ENCODE measurements at places on chromosomes 7 and 10.

DNA sequence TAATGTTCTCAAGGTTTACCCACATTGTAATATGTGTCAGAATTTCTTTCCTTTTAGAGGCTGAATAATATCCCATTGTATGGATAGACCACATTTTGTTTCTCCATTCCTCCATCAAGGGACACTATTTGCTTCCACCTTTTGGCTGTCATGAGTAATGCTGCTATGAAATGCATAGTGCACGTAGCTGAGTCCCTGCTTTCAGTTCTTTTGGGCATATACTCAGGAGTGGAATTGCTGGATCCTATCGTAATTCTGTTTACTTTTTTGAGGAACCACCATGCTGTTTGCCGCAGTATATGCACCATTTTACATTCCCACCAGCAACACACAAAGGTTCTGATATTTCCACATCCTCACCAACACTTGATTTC lies 60.0 kb downstream of the PRF1 start:
- DNase-seq = no peak

DNA sequence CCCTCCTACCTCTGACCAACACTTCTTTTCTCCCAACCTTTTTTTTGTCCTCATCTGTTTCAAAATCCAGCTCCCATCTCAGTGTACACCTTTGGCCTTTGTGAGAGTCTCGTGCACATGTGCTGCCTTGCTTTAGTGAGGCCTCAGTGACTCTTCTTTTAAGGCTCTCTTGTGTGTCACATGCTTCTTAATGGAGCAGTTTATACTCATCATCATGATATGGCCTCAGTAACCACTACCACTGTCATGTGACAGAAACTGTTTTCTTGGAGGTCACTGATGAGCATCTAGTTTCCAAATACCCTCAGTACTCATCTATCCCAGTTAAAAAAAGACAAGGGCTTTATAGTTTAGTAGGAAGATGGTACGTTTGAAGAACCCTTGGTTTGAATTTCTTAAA lies 8.1 kb upstream of the ARHGAP22 start:
- DNase-seq = no peak

DNA sequence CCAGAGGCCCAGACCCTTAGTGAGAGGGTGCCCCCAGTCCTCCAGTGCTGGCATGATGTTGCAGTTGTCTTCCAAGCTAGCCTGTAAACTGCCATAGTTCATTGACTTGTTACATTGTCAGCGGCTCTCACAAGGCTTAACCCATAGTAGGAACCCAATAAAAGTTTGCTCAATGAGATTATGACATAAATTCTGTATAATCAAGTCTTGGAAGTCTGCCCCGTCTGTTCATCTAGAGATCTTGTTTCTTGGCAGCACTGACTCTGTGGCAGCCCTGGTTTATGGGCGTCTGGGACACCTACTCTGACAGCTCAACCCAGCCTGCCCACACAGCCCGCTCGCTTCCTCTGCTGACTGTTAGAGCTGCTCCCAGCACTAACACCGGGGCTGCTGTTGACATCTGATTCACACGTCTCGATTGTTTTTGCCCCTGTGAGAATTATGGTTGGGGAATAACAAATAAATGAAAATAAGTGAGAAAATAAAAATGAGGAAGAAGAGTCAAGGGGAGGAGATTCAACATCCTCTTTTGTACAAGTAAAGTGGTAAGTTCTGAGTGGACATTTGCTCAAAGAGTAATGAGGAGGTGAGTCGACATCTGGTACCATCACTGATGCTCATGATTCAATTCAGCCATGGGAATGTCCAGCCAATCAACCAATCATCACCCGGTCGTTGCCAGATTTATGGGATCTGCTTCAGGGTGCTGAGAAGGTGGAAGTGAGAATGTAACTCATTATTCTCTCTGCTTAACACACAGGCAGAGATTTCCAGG lies 160.8 kb downstream of the SPAG6 start:
- DNase-seq = peak; percentile 75

GRCh38 chr7:46710927-46711326 lies 789.9 kb upstream of the IGFBP3 start:
- no peak for DNase-seq

- no peak for DNase-seq
These were observed 32.3 kb downstream of the CHAT start for GRCh38 chr10:49645871-49646870.

- no peak for DNase-seq
These were observed 124.5 kb downstream of the MYOF start for GRCh38 chr10:93357680-93358079.

GRCh38 chr7:14936554-14936953 lies 34.0 kb upstream of the DGKB start:
- DNase-seq = no peak

DNA sequence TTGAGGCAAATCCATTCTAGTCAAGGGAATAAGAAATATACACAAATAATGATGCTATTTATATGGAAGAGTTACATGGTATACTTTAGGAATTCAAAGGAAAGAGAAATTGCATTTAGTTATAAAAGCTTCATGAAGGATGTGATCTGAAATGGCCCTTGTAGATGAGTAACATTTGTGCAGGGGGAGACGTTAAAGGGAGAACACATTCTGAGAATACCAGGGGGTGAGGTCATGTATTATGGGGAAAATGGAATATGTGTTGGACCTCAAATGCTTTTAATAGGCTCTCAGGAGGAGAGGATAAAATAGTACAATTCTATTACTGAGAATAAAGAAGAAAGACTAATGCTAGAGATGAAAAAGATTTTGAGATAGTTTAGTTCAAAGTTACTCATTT lies 122.5 kb upstream of the NOBOX start:
- no peak for DNase-seq

- no peak for DNase-seq
These were observed 186.6 kb upstream of the CELF2 start for GRCh38 chr10:10831085-10831484.

DNA sequence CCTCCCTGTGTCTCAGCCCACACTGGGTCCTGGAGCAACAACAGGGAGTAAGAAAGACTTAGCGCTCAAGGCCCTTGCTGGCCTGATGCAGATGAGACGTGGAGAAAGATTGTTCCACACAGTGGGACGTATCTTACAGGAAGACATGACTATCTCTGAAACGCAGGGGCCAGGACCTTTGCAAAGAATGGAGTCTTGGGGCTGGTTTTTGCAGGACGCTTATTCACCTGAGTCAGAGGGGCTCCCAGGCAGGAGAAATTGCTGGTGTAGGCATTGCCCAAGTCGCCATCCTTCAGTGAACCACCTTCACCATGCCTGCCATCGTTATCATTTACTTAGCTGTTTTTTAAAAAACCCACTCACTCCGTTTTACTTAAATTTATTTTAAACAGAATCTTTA lies 11.8 kb upstream of the GDF10 start:
- DNase-seq = no peak

- DNase-seq = no peak
These were observed 29.8 kb downstream of the ZMIZ1 start for GRCh38 chr10:79098596-79099015.

DNA sequence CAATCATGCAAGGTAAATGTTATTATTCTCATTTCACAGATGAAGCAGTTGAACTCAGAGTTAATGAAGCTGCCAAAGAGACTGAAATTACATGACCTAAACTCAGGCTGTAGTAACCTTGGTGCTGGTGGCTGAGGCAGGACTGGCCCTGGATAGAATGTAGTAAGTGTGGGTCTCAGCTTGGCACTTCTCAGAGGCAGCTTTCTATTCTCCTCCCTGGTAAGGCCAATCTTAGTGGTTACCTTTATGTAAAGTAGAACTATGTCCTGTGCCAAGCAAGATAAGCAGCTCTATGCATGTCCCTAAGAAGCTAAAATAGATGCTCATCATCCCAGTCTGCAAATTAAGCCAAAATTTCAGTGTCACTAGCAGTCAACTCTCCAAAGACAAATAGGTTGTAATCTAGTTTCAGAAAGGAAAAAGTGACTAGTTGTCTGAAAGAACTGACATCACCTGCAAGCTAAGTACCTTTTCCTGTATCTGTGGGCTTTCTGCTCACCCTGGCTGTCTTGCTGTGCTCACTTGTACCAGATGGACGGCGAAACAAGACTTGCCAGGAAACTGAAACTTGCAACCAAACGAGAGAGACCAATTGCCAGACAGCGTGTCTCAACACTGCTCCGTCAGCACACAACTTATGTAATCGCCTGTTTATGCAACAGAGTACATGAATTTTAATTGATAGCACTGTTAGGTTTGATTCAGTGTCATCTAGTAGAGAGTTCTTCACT lies 43.7 kb downstream of the CH25H start:
- peak; percentile 70 for DNase-seq

- DNase-seq = no peak
These were observed 57.6 kb downstream of the LRGUK start for GRCh38 chr7:134184767-134185166.

- DNase-seq = no peak
These were observed 287.0 kb upstream of the CDC14C start for GRCh38 chr7:48637382-48637781.

DNA sequence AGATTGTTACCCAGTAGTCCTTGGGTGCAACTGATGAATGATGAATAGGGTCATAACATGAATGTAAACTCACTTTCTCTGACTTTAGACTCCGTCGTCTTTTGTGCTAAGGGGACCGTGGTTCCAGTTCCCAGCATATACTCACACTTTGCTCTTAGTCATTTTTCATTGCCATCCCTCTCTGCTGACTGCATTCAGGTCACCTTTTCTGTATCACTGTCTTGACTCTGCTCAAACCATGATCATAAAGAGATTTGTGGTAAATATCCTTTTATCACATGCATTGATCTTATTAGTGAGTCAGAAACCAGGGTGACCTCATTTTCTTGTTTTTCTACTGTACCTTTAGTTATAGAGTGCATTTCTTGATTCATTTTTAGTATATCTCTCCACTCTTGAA lies 141.1 kb upstream of the AGR3 start:
- no peak for DNase-seq

- DNase-seq = no peak
These were observed 192.9 kb upstream of the SH2B2 start for GRCh38 chr7:102093599-102094315.

DNA sequence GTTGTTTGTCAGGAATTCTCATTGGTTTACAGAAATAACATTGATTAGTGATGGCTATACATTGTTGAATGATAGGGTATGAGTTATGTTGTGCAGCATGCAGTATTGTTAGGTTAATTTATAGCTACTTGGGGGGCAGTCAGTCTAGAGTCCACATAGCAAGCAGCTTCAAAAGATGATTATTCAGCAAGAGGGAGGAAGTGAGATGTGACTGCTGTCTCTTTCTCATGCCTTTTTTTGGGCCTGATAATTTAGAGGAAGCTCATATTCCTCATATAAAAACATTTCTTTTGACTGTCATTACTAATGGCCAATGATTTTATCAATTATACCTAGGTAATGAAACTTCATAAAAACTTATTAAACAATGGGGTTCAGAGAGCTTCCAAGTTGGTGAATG lies 3.4 kb upstream of the TBRG4 start:
- DNase-seq = no peak

GRCh38 chr10:11685787-11686218 lies 56.4 kb upstream of the ECHDC3 start:
- DNase-seq = peak; percentile 9

DNA sequence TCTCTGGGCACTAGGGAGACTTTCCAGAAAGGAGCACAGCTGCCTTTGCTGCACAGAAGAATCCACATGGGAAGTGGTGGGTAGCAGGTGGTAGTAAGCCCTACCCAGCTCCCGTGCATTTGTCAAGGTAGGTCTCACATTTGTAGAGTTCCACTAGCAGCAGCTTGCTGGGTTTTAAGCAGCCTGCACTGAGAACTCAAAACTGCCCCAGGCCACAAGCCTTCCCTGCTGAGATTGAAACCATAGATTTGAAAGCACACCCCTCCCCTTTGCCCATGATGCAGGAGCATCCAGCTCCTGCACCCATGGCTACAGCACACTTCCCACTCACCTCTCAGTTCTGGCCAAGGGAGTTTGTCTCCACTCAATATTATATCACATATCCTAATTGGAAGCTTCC lies 604.5 kb upstream of the STEAP1 start:
- no peak for DNase-seq

GRCh38 chr10:123645615-123646014 lies 20.5 kb upstream of the GPR26 start:
- DNase-seq = no peak

- no peak for DNase-seq
These were observed 1.1 kb upstream of the CAMK2B start for GRCh38 chr7:44326261-44327125.

DNA sequence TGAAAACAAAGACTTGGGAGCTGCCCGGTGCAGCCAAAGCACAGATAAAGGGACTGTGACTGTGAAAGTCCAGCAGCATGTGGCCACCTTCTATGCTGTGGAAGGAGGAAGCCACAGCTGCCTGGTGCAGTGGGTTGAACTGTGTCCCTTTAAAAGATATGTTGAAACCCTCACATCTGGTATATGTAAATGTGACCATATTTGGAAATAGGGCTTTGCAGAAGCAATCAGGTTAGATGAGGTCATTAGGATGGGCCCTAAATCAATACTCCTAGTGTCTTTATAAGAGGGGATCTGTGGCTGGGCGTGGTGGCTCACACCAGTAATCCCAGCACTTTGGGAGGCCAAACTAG lies 136.9 kb downstream of the GLI3 start:
- DNase-seq = no peak

DNA sequence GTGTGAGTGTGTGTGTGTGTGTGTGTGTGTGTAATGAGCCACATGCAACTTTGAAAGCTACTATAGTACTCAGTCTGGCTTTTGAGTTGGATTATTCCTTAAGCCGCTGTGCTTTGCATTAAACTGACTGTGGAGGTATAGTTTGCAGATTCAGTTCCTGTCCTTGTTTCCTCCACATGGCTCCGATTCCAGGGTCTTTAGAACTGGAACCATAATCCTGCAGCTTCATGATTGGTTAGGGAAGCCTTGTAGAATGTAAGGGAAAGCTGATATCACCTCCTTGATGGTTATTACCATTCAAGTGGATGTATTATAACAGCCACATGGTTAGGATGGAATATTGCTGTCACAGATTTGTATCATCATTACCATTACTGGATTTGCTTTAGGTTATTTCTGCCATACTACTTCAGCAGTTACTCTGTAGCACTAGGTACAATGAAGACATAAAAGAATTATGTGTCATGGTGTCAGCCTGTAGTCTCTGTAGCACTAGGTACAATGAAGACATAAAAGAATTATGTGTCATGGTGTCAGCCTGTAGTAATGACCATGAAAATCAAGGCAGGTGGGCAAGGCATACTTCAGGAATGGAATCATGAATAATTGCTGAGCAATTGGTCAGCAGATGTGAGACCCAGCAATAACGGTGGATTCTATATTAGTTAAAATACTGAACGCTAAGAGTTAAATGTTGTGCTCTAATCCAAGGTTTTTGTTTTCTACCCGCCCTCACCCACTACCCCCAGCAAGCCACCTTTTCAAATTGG lies 275.1 kb upstream of the FZD1 start:
- no peak for DNase-seq

Measured in CD8-positive, alpha-beta memory T cell (primary cell).